ENCODE measurements at places on chromosomes 6 and 20.

- no peak for DNase-seq
Measured at GRCh38 chr6:5833120-5833519, 173.6 kb downstream of the NRN1 start.

GRCh38 chr6:26550250-26550993 is 12.3 kb downstream of the HMGN4 start:
- DNase-seq, result peak; percentile 78

- DNase-seq, result no peak
Measured at GRCh38 chr6:105884426-105884825, 201.7 kb upstream of the PRDM1 start.

- DNase-seq, result no peak
Measured at GRCh38 chr6:57021086-57021720, 25.3 kb upstream of the KIAA1586 start.

- peak; percentile 60 for DNase-seq
Measured at GRCh38 chr20:645318-646106, 7.5 kb downstream of the SRXN1 start.

DNA sequence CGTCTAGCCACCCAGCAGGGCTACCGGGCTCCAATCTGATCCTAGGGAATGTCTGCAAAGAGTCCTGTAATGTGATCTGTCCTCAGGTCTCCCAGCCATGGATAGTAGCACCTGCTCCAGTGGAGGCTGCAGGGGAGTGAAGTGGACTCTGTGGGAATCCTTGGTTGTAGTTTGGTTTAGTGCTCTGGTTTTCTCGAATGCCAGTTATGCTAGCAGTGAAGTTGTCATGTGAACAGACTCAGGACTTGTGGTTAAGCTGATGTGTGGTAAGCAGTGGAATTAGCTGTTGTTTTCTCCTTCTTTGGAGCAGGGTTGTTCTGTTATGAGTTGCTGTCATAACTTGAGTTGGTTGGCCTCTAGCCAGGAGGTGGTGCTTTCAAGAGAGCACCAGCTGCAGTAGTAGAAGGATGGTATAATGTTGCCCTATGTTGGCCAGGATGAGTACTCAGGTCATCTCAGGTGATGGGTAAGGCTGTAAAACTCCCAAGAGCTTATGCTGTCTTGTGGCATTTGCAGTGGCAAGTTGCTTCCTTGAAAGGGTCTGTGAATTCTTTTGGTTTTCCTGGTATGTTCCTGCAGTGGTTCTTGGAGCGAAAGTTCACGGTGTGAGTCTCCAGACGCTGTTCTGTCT is 390.2 kb downstream of the UTRN start:
- DNase-seq, result no peak

DNA sequence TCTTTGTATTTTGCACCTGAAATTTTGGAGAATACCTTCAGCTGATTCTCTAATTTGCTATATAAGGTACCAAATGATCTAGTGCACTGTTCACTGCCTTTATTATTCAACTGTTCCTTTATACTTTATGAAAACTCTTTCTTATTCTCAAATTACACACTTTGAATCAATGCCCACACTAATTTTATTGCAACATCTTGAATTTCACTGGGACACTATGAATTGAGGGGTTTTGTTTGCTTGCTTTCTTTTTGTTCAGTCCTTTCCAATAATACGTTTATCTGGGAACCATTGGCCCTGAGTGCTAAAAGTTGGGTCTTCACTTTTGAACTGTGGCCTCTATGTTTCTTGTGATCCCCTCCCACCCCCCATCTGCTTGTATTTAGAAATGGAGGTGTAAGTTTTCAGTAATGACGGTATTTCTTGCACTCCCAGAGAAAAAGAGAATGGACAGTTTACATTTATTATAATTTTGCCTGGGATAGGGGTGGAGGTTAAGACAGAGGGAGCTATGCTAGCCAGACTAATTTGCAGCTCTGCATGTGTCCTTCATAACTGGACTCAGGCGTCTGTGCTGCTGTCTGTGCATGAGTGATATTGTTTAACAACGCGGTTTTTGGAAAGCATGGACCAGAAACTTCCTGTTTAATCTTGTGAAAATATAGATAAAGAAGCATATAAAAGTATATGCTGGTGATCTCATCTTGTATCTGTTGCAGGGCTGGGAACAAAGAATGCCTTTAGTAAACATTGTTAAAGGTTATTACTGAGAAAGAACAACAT is 98.1 kb downstream of the DNAH8 start:
- DNase-seq, result no peak

GRCh38 chr6:32980488-32981038 is 12.2 kb downstream of the BRD2 start:
- no peak for DNase-seq

- peak; percentile 91 for DNase-seq
Measured at GRCh38 chr6:113873043-113873667, 16.0 kb downstream of the MARCKS start.

DNA sequence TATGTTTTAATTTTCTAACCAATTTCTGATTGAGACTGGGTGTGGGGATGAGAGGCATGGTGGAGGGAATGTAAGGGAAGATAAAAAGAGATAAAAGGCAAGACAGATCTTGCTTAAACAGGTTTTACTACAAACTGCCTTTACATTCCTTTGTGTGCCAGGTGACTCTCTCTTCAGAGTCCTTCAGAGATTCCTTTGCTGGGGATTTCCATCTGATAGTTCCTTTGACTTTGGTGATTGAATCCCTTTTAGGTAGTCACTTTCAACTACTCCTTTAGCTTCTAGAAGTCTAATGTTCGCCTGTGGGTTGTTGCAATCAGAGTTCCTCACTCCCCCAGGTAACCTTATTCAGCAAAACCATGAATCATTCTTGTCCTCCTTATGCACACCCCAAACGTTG is 283.3 kb upstream of the MANEA start:
- no peak for DNase-seq

DNA sequence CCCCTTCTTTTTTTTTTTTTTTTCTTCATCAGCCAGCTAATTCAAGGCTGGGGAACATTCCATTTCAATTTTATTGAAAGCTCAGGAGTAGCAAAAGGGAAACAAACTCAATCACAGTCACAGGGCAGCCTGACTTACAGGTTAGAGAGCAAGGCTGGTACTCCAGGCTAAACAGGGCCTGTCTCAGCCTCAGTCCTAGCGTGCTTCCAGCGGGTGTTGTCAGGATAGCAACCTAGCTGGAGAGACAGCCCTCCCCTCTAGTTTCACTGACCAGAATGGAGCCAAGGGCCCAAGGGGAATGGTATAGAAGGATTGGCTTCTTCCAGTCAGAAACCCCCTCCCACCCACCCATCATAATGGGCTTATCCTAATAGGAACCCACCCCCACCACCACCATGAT is 132.9 kb downstream of the PXDC1 start:
- no peak for DNase-seq

DNA sequence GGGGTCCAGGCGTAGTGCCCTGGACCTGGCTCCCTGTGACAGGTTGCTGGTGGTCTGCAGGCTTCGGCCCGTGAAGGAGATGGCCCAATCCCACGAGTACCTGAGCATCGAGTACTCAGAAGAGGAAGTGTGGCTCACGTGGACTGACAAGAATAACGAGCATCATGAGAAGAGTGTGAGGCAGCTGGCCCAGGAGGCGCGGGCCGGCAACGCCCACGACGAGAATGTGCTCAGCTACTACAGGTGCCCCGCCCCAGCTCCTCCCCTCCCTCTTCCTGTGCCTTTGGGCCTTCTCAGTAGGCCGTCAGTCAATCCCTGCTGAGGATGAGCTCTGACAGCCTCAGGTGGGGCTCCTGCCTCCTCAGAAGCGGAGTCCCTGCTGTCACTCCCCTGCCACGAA is 42.6 kb downstream of the UQCC2 start:
- DNase-seq, result peak; percentile 71

GRCh38 chr20:62588458-62589149 is 53.7 kb upstream of the SLCO4A1 start:
- no peak for DNase-seq

- no peak for DNase-seq
Measured at GRCh38 chr20:63098195-63098810, 91.5 kb upstream of the BHLHE23 start.

DNA sequence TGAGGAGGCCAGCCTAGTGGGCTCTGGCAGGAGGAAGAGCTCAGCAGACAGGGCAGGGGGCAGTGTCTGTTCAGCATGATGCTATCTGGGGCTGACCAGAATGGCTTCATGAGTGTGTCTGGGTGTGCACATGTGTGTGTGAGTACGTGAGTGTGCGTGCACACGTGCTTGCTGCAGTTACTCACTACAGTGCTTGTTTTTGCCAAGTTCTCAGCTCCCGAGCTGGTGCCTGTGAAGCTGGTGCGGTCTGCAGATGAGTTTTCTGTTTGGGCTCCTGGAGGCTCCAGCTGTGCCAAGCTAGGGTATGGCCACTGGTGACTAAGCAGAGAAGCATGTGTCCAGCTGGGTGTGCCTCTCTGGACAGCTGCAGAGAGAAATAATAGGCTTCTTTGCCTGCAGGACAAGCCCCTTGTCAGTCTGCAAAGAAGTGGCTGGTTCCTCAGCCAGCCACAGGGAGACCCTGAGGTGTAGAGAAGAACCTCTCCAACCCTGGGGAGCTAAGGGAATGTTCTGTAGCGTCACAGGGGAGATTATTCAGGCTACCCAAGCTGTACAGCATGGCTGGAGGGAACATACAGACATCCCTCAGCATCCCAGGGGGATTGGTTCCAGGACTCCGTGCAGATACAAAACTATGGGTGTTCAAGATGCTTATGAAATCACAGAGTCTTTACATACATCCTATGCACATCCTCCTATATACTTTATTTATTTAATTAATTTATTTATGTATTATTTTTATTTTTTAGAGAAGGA is 40.2 kb upstream of the FAM50B start:
- DNase-seq, result no peak

- DNase-seq, result no peak
Measured at GRCh38 chr20:13305284-13305683, 84.2 kb downstream of the ISM1 start.

- DNase-seq, result no peak
Measured at GRCh38 chr20:55070001-55070400, 594.6 kb downstream of the DOK5 start.

GRCh38 chr6:145561095-145562072 is 173.9 kb downstream of the EPM2A start:
- DNase-seq, result no peak

GRCh38 chr6:116247285-116247684 is 6.6 kb downstream of the TSPYL4 start:
- DNase-seq, result no peak

- peak; percentile 30 for DNase-seq
Measured at GRCh38 chr20:41655962-41656618, 37.9 kb upstream of the CHD6 start.

GRCh38 chr20:61662968-61663331 is 402.7 kb downstream of the TAF4 start:
- no peak for DNase-seq

GRCh38 chr6:106380407-106380806 is 19.9 kb downstream of the CRYBG1 start:
- no peak for DNase-seq

DNA sequence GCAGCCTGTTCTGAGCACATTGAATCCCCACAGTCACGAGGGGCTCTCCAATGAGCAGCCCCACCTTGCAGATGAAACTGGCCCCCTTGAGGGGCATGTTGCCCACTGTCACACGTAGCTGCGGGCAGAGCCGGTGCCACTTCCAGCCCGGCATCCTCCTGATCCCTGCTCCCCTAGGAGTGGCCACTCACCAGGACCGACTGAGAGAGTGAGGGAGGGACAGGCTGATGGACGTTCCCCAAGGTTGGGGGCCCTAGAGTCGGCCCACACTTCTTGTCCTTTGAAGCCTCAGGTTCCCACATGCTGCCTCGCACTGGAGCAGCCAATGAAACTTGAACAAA is 10.5 kb downstream of the ENTPD6 start:
- no peak for DNase-seq

DNA sequence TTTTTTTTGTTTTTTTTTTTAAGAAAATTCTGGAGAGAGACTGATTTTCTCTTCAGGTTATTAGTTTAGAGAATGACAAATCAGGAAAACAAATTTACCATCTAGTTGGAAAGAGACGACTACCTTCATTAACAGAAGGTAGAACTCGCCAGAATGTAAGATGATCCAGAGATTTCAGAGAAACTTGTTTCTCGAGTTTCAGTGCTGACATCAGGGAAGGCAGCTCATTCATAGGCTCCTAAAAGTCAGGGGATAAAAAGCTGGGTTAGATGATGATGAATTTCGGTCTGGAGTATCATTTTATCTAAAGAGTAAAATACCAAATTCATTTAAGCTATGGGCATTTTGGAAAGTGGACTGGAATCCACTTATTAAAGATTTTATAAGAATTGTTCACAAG is 27.9 kb downstream of the ZNF334 start:
- DNase-seq, result no peak

GRCh38 chr6:100126790-100127484 is 132.9 kb upstream of the MCHR2 start:
- DNase-seq, result no peak

DNA sequence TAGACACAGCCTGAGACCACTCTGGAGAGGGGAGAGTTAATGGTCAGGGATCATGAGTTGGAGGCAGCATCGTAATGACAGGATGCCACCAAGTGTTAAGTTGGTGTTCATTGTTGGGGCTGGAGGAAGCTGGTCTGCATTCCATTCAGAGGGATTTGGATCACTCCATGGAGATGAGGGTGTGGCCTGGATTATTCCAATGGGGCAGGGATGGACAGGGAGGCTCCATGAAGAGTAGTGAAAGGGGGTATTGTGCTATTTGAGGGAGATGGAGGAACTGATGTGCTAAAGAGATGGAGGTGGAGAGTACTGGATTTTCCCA is 1.1 kb downstream of the SAPCD1 start:
- peak; percentile 56 for DNase-seq

DNA sequence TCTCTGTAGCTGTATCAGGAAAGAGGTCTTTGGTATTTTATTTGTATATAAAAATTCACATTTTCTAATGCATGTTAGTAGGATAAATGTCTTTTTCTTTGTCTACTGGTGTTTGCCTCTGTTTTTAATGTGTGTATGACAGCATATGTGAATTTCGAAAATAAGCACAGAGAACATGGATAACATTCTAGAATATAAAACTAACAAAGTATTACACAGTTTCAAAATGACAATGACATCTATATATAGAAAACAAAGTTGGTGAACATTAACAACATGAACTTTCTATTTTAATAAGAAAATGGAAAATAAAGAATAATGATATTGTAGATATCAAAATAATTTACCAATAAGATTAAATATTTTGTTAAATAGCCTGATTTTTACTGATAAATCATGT is 608.0 kb downstream of the COL12A1 start:
- no peak for DNase-seq

- DNase-seq, result no peak
Measured at GRCh38 chr20:56996533-56996932, 269.9 kb downstream of the BMP7 start.

- DNase-seq, result no peak
Measured at GRCh38 chr6:150492941-150493340, 106.7 kb upstream of the PLEKHG1 start.

- DNase-seq, result no peak
Measured at GRCh38 chr6:168105813-168106632, 27.0 kb upstream of the FRMD1 start.
